Keratinocyte (primary cell): ENCODE measurements at places on chromosomes 6 and 20. TPM values are rescaled to one million over a fixed set of nuclear protein-coding genes. Genes with fewer than 3 reads are reported as not detected.

The PXDC1 gene
- 17.1 to 23.4 TPM (median 17.5 TPM) in 3 replicates for polyA plus RNA-seq

The ELOVL4 gene
- polyA plus RNA-seq, result 2.9 to 6.1 TPM (median 4.8 TPM) in 3 replicates

DNA sequence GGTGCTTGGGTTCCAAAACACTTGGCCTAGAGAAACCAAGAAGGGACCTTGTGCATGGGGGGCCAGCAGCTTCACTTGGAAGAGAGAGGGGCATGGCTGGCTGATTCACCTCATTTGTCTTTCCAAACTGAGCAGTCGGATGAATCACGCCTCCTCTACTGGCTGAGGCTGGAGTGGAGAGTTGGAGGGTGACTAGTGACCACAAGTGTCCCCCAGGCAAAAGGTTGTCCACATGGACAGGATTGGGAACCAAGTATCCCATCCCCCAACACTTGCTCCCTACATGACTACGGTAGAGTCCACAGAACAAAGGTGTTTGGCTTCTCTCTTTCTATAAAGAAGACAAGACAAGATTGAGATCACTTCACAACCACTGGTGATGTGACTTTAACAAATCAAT, 875.6 kb downstream of the QKI start:
- no peak overlapping the region for H3K4me3 ChIP-seq
- no peak overlapping the region for H3K27ac ChIP-seq
- H3K27me3 ChIP-seq, result no peaks in the 10 kb centered on the region
- no peaks in the 10 kb centered on the region for H3K36me3 ChIP-seq

- H3K27ac ChIP-seq, result no peak overlapping the region
- H3K27me3 ChIP-seq, result no peaks in the 10 kb centered on the region
- no peaks in the 10 kb centered on the region for H3K4me1 ChIP-seq
- DNase-seq, result no peak
Measured at GRCh38 chr6:39441986-39442385, 119.5 kb upstream of the KCNK16 start.

The CPNE5 gene
- polyA plus RNA-seq, result 0.02 to 0.09 TPM (median 0.05 TPM) in 3 replicates

GRCh38 chr20:25573288-25574251, 11.8 kb downstream of the NINL start:
- H3K4me1 ChIP-seq, result no peaks in the 10 kb centered on the region
- no peak overlapping the region for H3K27ac ChIP-seq
- H3K27me3 ChIP-seq, result no peaks in the 10 kb centered on the region

The MYMX gene
- polyA plus RNA-seq, result 0.09 TPM in 1 of 3 replicates, not detected in the others

- H3K4me1 ChIP-seq, result peaks cover 84% of the 10 kb centered on the region
- H3K27me3 ChIP-seq, result no peaks in the 10 kb centered on the region
- H3K27ac ChIP-seq, result peak overlapping the region; percentile 94
- no peak for DNase-seq
- no peaks in the 10 kb centered on the region for H3K36me3 ChIP-seq
Measured at GRCh38 chr6:10429638-10430427, 15.0 kb upstream of the TFAP2A start.

The SLCO4A1 gene
- 0.43 to 1.8 TPM (median 1.4 TPM) in 3 replicates for polyA plus RNA-seq

DNA sequence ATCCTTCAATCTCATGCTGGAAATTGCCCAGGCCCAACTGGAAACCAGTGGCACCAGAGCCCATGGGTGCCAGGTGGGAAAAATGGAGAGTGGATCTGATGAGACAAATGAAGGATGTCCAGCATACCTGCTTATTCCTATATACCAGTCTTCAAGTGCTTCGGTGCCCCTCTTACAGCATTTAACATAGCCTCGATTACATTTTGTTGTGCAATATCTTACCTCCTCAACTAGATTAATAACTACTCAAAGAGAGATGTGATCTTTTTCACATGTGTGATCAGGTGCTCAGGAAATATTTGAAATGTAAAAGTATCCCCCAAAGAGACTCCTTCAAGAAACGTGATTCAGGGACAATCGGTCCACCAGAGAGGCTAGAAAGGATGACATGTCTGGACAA, 4.8 kb upstream of the ANKRD66 start:
- no peaks in the 10 kb centered on the region for H3K27me3 ChIP-seq
- no peak for DNase-seq
- H3K4me1 ChIP-seq, result peaks cover 8% of the 10 kb centered on the region
